ENCODE measurements at places on chromosomes 3 and 15.

DNA sequence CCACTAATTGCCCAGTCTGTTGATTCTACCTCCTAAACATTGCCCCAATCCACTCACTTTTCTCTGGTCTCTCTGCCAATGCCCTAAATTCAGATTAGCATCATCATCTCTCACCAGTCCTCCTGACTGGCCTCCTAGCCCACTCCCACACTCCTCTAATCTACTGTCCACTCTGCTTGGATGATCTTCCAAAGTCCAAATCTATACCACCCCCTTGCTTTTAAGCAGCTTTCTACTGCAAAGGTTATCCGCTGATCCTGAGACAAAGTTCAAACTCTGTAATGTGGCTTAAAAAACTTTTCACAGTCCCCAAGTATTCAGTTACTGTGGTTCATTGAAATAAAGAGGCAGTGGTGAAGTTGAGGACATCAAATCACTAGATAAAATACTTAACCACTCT is 37.6 kb downstream of the SNX4 start:
- no peak for DNase-seq

GRCh38 chr3:135055449-135055848 is 260.4 kb downstream of the EPHB1 start:
- no peak for DNase-seq

DNA sequence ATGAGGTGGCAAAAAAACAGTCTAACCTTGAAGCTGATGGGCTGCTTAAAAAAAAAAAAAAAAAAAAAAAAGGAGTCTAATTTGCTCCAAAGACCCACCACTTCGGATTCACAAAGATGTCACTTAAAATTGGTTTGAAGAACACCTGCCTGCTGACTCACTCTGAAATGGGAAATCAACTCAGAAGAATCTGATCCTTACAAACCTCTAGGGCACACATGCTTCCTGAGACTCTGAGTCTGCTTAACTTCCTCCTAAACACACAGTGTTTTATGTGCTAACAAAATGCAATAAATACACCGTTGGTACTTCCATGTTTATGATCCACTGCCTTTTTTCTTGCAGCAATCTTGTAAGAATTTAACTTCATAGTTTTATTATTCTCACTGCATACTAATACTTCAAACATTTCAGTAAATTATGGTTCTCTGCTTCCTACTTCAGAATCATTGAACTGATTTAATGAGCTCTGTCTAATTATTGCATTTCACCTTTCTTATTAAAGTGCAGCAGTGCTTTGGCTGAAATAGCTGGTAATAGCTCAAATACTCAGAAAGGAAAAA is 73.0 kb upstream of the FRMD4B start:
- no peak for DNase-seq

GRCh38 chr15:80105595-80105994 is 46.1 kb downstream of the ZFAND6 start:
- no peak for DNase-seq

DNA sequence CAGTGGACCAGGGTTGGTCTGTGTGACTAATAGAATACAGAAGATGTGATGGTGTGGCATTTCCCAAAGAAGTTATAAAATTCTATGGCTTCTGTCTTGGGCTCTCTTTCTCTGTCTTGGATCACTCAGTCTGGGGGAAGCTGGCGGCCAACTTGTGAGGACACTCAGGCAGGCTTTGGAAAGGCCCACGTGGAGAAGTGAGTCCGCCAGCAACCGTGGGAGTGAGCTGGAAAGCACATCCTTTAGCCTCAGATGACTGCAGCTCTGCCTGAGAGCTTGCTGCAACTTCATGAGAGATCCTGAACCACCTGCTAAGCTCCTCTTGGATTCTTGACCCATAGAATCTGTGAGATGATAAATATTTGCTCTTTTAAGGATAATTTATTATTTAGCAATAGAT is 72.0 kb upstream of the RASGRP1 start:
- no peak for DNase-seq

GRCh38 chr3:143850877-143851276 is 2.6 kb upstream of the SLC9A9 start:
- DNase-seq, result no peak

- no peak for DNase-seq
These were observed 107.6 kb upstream of the SEMA6D start for GRCh38 chr15:47609693-47610092.

GRCh38 chr15:70095408-70096214 is 2.1 kb downstream of the TLE3 start:
- DNase-seq, result peak; percentile 64

DNA sequence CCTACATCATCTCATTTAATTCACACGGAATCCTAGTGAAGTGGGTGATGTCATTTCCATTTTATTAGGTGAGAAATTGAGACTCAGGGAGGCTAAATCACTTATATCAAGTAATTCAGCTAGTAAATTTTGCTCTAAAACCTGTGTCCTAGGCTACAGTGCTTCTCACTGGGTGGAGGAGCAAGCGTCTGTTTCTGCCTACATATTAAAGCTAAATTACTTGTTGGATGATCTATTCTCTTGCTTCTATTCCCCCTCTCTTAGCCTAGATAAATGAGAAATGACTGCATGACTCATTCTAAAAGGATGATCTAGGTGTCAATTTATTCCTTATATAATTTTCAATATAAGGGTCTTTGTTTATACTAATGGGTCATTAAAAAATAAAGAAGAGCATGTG is 37.8 kb upstream of the RBP1 start:
- no peak for DNase-seq
